Caudate nucleus (tissue), 63 donors: ENCODE measurements at places on chromosomes 1 and 21.
A peak's percentile ranks its signal among the peaks of the same experiment; 100 is the strongest.

DNA sequence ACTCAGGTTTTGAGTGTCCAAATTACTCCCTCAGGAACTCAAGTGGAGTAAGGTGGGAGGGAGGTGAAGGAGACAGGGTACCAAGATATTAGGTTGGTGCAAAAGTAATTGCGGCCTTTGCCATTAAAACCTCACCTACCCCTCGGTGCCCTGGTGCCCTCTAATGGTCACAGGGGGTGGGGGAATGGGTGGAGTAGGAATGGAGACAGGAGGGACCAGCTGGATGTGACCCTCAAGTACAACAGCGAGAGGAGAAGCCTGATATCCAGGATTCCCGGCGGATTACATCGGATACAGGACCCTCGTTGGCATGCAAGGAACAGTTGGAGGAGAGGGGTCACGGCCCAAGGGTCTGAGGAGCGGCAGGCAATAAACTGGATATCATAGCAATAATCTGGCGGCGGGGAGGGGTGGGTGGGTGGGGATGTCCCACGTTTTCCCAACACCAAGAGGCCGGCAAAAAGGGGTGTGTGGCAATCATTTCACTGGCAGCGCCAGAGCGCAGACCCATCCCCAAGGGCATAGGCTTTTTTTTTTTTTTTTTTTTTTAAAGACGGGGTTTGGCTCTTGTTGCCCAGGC, 4.3 kb upstream of the ZBTB7B start:
- no peak for DNase-seq

DNA sequence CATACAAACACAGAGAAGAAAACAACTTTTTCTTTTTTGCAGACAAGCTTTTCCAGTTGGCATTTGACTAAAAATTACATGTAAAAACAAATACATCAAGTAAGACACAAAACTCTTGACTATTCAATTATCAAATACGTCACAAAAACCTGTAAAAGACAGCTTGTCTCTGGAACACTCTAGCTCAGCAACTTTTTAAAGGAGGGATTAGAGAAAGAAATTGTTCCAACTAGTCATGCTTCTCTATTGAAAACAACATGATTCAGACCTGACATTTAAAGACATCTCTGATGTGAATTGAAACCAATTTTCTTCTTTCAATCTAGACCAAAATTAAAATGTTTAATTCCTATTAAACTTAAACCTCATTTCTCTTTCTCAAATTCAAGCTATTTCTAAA, 30.3 kb downstream of the SMYD3 start:
- DNase-seq, result no peak

- DNase-seq, result no peak
Observed at GRCh38 chr1:170562646-170563338, 30.8 kb downstream of the GORAB start.

- no peak for DNase-seq
Observed at GRCh38 chr1:224616756-224617409, 766 bp downstream of the CNIH3 start.

- DNase-seq, result no peak
Observed at GRCh38 chr1:3153197-3153596, 84.2 kb downstream of the PRDM16 start.

GRCh38 chr21:14742119-14742518, 196.0 kb upstream of the SAMSN1 start:
- DNase-seq, result no peak

DNA sequence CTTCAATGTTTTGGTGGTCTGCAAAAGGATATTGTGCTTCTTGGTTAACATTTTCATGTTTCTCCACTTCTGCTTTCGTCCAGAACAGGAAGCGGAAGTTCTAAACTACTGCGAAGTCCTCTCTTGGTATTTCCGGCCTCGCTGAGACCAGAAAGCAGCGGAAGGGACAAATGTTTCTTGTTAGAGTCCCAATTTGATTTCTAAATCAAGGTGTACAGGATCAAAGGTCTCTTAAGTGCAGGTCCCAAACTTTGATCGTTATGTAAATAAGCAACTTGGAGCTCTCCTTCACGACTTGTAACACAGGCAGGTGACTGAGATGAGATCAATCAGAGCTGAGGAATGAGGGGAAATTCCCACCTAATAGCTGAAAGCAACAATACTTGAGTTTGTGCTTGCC, 40.1 kb upstream of the HMCN1 start:
- DNase-seq, result no peak

- DNase-seq, result no peak
Observed at GRCh38 chr1:107840725-107841124, 124.3 kb downstream of the VAV3 start.

- DNase-seq, result no peak
Observed at GRCh38 chr21:14243874-14244273, 27.9 kb downstream of the RBM11 start.

DNA sequence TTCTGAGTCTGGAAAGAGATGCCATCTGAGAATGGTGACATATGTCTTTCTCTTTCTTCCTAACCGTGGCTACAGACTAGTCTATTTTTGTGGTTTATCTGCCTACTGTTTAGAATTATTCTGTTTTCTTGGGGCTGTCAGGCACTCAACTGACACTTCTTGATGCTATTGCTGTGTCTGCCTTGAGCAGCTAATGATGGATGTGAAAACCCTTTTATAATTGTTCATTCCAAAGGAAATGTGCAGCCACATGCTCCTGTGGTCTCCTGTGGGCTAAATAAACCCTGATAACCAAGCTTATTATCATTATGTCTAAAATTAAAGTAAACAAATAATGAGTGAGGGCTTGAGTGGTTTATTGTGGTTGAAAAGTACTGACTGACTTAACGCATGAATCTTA, 52.7 kb upstream of the CXADR start:
- no peak for DNase-seq

GRCh38 chr1:24089743-24090555, 22.0 kb downstream of the MYOM3 start:
- DNase-seq, result no peak

- no peak for DNase-seq
Observed at GRCh38 chr1:89686520-89686919, 53.6 kb downstream of the LRRC8C start.

GRCh38 chr1:80506216-80506615, 1294.5 kb upstream of the ADGRL2 start:
- no peak for DNase-seq

- DNase-seq, result no peak
Observed at GRCh38 chr1:106344494-106344893, 712.0 kb upstream of the PRMT6 start.

DNA sequence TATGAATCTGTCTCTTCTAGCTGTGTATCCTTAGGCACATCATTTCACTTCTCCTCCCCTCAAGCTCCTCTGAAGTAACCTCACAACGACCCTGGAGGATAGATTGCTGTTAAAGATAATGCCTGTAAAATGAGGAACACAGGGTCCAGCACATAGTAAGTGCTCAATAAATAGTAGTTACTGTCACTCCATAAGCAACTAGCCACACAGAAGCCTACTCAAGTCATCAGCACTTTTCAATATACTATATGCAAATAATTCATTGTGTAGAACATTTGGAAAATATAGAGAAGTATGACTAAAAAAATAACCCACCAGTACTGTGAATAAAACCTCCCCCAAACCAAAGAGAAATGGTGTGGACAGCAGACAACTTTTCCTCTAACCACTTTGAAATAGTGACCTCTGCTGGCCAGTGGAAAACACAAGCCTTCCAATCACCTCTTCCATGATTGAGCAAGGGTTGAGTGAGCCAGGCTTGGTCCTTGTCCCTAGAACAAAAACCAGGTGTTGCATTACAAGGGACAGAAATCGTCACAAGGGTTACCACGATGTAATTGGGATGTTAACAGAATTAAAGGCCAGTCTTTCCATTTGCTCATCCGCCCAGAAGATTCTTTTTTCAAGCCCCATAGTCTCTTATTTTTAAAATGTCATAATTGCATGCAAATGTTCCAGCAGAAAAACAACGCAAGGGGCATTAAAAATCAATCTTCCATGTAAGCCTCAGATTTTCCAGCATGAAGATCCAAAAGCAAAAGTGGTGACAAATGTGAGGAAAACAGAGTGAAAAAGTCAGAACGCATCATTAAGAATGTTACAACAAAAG, 15.7 kb upstream of the GLIS1 start:
- DNase-seq, result no peak

DNA sequence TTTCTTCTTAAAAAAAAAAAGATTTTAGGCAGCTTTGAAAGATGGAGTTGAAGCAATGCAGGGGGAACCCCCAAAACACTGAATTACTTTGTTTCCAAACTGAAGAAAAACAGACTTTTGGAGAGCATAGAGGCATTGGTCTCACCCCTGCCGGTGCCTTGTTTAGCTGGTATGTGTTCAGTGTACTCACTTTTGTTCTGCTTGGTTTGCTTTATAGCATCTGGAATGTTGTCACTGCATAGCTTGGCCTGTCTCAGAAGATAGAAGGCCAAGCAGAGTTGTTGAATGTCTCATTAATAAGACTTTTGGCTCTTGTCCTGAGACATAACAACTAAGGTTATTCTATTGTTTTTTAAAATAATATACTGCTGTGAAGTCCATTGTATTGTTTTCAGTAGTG, 6.9 kb downstream of the THRAP3 start:
- DNase-seq, result no peak

DNA sequence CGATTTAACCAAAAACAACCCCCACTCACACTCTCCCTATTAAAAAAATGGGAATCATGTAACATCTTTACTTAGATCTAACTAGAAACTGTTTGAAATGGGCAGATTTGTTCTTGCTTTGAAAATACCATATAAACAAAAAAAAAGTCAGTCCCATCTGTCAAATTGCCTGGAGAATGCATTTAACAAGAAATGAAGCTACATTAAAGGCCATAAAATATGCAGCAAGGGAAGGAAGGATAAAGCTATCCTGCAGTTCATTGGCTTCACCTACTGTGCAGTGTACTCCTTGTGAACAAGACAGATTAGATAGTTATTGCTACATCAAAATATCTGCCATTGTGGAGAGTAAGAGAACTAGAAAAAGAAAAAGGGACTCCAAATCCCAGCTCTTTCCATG, 160.5 kb downstream of the LRRC7 start:
- DNase-seq, result no peak

- peak; percentile 9 for DNase-seq
Observed at GRCh38 chr1:9721606-9722377, 70.3 kb downstream of the PIK3CD start.

- no peak for DNase-seq
Observed at GRCh38 chr1:102531036-102531435, 534.3 kb upstream of the OLFM3 start.

GRCh38 chr1:38071312-38072256, 25.0 kb upstream of the POU3F1 start:
- DNase-seq, result no peak

DNA sequence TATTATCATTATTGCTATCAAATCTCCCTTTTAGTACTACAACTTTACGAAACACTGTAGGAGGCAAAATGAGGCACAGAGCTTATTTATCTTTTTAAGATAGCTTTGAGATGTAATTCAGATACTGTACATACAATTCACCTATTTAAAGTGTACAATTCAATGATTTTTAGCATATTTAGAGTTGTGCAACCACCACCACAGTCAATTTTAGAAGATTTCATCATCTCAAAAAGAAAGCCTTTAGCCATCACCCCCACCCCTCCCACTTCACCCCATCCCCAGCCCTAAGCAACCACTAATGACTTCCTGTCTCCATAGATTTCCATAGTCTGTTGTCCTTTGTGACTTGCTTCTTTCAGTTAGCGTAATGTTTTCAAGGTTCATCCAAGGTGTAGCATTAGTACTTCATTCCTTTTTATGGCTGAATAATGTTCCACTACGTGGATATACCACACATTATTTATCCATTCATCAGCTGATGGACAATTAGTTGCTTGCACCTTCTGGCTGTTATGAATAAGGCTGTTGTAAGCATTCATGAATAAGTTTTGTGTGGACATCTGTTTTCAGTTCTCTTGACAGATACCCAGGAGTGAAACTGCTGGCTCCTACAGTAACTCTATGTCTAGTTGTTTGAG, 9.4 kb upstream of the CAPN9 start:
- no peak for DNase-seq

DNA sequence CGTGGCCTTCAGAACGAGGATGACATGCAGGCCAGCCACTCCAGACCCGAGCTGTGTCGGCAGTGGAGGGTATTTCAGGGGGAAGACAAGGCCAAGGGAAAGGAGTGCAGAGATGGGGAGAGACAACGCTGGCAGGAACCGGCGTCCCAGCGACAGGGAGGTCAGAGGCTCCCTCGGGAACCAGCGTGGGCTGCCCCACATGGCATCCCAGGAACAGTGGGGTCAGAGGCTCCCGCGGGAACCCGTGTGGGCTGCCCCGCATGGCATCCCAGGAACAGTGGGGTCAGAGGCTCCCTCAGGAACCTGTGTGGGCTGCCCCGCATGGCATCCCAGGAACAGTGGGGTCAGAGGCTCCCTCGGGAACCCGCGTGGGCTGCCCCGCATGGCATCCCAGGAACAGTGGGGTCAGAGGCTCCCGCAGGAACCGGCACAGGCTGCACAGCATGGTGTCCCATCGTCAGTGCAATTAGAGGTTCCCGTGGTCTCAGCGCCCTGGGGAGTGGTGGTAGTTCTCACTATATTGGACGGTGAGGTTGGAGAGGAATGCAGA, 43.0 kb downstream of the SLC19A1 start:
- DNase-seq, result no peak

DNA sequence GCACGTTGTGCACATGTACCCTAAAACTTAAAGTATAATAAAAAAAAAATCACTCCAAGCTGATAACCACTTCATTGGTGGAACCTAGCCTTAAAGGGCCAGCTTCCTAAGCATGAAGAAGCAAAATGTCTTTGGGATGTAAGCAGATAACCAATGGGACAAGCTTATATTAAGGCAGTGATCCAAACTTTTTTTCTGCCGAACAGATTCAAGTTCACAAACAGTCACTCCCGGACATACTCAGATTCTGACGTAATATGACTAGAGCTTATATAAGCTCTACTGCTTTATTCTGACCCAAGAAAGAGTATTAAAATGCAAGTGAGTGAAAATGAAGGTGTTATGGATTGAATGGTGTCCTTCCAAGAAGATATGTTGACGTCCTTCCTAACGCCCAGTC, 44.9 kb upstream of the HIVEP3 start:
- no peak for DNase-seq

DNA sequence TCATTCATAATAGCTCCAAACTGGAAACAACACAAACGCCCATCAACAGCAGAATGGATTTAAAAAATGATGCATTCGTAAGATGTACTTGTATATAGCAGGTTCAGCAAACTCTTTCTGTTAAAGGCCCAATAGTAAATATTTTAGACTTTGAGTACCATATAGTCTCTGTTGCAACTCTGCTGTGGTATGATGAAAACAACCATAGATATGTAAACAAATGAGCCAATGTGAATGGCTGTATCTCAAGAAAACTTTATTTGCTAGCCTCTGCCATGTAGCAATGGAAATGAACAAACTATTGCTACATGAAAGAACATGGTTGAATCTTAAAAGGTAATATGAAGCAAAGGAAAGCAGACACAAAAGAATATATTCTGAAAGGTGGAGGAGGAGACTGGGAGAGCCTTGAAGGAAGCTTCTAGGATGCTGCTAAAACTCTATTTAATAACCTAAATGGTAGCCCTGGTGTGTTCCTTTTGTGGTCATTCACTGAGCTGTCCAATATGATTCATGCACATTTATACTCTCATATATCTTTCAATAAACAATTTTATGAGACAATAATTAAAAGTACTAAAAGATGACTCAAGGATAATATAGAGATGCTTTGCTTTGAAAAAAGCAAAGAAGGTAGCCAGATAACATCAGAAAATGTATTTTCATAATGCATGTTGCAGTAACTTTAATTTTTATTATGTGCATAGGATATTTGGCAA, 29.1 kb upstream of the FMO3 start:
- no peak for DNase-seq

- DNase-seq, result no peak
Observed at GRCh38 chr1:200037904-200038303, 10.4 kb downstream of the NR5A2 start.
